Fibroblast of gingiva (primary cell): ENCODE measurements at places on chromosomes 1 and 21.

DNA sequence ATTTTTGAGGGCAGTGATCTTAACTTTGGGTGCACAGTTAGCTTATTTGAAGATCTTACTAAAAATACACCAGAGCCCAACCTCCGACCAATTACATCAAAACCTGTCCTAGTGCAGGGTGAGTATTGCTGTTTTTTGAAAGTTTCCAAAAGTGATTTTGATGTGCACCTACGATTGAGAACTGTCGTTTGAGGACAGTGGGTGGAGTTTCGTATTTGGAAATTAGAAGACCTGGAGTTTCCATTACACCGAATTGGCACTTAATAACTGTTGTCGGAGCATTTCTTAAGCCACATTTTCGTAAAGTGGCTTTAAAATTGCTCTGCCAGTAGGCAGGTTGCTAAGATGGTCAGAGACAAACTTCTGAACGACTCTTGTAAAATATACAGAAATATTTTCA is 1.1 kb downstream of the SOD1 start:
- DNase-seq = no peak

DNA sequence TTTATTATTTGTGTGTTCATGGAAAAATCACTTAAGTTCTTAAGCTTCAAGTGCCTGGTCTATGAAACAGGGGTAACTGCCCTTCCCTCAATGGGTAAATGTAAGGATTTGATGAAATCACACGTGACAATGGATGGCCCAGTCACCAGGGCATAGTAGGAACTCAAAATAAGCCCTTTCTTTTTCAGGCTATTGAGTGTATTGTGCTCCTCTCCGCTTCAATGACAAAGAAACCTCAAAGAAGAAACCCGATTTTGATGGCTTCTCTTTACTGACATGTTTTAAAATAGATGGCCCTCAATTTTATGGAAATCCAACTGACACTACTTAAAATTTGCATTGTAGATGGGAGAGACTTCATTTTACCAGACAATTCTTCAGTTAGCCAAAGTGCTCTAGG is 543.5 kb downstream of the OMA1 start:
- no peak for DNase-seq

DNA sequence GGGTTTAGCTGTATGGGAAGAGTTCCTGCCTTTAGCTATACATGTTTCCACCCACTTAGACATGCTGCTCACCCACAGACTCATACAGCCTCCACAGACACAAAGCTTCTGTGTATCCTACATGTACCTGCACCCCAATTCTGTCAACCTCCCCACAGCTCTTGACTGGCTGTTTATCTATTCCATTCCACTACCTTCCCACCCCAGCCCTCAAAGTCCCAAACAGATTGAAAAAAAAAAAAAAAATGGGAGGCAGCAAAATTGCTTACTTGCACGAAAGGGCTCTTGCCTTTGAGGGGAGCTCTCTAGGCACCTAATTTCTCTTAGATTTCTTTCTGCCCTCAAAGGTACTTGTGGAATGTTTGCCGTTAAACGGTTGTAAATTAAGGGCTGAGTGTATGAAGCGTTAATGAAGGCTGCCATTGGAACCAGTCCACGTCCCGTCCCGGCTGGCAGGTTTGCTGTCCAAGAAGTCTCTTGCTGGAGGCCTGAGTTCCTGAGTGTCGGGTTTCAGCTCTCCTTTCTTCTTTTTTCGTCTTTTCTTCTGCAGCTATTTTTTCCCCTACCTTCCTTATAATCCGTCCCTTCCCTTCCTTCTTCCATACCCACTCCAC is 43.6 kb downstream of the PBX1 start:
- peak; percentile 41 for DNase-seq

GRCh38 chr1:110605901-110606656 is at the start of gene KCNA2:
TSS of gene KCNA2 (minus strand) at chr1:110606358. CDS start at chr1:110604782, 1,576 bp downstream.
- DNase-seq = no peak

GRCh38 chr1:54615531-54616279 is 7.6 kb downstream of the FAM151A start:
- no peak for DNase-seq

GRCh38 chr1:70204139-70204538 is 1.2 kb downstream of the LRRC40 start:
- no peak for DNase-seq

- no peak for DNase-seq
These were observed 17.6 kb downstream of the CTPS1 start for GRCh38 chr1:40997096-40997495.

DNA sequence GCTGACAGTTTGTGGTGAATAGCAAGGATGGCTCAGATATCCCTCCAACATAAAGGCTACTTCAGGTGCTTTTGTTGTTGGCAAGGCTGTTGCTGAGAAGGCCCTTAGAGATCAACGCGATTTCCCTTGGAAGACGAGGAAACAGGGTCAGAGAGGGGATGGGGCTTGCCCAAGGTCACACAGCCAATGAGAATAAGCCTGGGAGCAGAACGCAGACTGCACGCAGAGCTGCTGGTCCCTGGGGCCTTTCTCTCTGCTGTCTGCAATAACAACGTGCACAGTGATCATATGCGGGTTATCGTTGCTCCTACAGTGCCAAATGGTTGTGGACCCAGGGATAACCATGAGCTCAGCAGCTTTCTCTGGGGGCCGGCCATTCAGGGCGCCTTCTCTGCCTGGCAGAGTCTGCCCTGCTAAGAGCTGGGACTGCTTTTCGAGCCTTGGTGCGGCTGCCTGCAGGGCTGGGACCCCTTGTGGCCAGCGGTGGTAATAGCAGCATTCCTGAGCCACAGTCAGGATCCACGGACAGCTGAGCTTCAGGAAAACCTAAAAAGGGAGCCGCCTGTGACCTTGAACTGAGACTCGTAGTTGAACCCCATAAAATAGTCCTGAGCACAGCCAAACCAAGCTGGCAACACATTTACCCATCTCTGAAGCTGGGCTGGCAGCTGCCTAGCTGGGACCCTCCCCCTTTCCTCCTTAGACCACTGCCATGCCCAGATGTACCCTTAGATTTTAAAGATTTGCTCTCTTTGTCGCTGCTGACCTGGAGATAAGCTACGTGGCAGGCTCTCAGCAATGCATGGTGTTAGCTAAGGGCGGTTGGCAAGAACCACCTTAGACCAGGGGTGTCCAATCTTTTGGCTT is 39.8 kb downstream of the HTR6 start:
- DNase-seq = peak; percentile 69

DNA sequence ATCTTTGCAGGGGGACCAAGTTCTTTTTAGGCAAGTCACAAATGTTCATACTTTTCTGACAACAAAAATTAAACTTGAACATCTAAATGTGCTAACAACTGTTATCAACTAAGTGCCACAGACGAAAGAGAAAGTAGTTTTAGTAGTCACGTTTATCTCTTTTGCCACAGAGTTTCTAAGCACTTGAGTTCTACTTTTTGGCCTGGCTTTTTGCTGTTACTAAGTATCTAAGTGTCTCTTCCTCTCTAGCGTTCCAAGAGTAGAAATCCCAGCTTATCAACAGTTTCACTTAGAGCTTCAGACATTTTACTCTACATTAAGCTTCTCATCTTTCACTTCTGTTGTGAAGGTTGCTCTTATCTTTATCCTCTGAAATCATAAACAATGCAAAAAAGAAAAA is 34.2 kb downstream of the GATAD2B start:
- DNase-seq = no peak

DNA sequence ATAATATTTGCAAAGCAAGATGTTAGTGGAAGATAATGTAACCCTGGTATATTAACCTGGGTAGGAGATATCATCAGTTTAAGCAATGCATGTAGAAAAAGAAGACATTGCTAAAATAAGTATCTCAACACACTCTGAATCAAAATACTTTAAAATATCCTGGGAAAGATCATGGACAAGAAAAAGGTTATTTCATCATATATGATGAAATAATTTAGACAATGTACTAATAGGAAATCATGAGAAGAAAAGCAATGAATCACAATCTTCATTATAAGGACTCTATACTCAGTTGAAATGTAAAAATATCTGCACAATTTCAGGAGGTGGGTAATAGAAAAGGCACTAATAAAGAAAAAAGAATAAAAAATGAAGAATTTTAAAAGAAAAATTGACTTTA is 158.8 kb downstream of the KCNT2 start:
- DNase-seq = no peak

DNA sequence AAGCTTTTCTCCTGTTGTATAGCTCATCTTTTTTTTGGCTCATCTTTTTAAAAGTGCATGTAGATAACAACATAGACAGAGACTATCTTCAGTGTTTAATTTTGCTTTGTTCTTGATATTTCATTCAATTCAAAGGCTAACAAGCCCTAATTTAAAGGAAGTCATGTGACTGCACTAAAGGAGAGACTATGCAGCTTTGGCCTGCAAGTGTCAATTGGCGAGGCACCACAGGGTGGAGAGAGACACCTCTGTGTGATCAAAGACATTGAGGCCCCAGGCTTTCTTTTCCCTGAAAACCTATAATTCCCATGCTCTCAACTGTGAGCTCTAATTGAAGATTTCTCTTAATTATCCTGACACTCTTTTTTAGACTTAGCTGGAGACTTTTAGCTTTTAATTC is 53.6 kb downstream of the CHODL start:
- no peak for DNase-seq

DNA sequence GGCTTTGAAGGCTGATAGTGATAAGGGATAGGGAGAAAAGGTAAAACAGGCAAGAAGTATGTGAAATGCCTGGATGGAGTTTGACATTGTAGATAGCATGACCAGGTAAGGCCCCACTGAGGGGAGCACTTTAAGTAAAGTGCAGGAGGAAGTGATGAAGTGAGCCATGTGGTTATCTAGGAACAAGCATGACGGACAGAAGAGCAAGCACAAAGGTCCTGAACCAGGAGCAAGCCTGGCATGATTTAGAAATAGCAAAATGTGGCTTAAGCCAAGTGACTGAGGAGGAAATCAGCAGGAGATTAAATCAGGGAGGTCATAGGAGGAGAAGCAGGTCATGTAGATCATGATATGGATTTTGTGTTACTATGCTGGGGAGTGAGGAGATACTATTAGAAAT is 129.2 kb downstream of the GLUL start:
- no peak for DNase-seq

- DNase-seq = peak; percentile 74
These were observed 392.2 kb downstream of the VAV3 start for GRCh38 chr1:107572674-107573211.

GRCh38 chr1:8578132-8578877 is 239.1 kb downstream of the RERE start:
- DNase-seq = no peak

GRCh38 chr1:91699339-91699974 is 186.5 kb downstream of the TGFBR3 start:
- peak; percentile 91 for DNase-seq

GRCh38 chr1:63775418-63776127 is 1.8 kb downstream of the ROR1 start:
- peak; percentile 8 for DNase-seq

GRCh38 chr1:150507912-150508864 is at the start of gene ECM1:
TSS of gene ECM1 (plus strand) at chr1:150508109. CDS start at chr1:150508210, 101 bp downstream.
- peak; percentile 73 for DNase-seq

- DNase-seq = no peak
These were observed 41.0 kb upstream of the IFFO2 start for GRCh38 chr1:18997508-18997907.

DNA sequence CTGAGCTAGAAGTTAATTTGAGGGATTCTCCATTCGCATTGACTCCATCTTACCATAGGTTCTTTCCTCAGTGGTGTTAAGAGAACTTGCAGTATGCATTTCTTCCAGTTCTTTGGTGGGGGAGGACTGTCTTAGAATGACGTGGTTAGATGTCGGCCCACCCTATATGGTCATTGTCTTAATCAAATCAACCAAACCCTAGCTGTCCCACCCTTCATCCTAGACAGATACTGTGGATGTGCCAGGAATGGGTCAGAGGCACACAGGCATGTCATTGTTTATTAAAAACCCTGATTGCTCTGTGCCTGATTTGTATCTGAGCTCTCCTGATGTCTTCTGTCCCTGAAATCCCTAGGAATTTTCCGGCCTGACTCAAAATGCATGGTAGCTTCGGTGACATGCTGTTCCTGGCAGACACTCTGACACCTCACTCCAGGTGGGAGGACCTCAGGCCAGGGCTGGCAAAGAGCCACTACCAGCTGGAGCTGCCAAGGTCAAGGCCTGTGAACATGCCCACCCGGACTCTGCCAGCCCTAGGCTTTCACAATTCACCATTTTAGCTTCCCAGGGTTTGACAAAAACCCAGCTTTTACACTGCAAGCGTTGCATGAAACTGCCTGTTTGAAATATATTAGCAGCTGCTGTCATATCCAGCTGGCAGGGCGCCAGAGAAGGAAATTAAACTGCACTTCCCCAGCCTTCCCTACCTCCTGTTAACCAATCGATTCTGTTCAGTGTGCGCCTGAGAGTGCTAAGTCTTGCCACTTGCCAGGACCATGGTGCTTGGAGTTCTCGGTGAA is 134.0 kb downstream of the FAM78B start:
- DNase-seq = no peak

DNA sequence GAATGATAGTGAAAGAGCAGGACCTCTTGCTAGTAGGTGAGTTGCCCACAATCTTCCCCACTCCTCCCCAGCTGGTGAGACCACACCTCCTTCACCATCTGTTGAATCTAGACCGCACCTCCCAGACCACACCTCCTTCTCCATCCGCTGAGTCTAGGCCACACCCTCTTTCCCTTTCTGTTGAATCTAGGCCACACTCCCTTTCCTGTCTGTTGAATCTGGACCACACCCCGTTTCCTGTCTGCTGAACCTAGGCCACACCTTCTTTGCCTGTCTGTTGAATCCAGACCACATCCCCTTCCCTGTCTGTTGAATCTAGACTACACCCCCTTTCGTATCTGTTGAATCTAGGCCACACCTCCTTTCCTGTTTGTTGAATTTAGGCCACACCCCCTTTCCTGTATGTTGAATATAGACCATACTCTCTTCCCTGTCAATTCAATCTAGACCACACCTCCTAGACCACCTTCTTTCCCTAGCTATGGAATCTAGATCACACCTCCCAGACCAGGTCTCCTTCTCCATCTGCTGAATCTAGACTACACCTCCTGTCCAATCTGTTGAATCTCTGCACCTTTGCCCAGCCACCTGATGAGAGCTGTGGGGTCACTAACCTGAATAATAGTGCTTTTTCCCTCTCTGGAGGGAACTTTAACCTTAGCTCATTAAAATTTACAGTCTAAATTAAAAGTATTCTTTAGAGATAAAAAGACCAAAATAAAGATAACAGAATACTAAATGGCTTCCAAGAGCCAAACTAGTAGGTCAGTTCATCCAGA is 116.3 kb downstream of the DAB1 start:
- DNase-seq = no peak
